ENCODE measurements at places on chromosomes 6 and 20. TPM values are rescaled to one million over a fixed set of nuclear protein-coding genes. Genes with fewer than 3 reads are reported as not detected.

GRCh38 chr6:15487262-15487661, 175.6 kb downstream of the DTNBP1 start:
- DNase-seq = no peak

The CDSN gene
- total RNA-seq = not detected

- no peak for DNase-seq
These were observed 87.1 kb upstream of the SCGN start for GRCh38 chr6:25564943-25565342.

- no peak for DNase-seq
These were observed 3.3 kb upstream of the TAF4 start for GRCh38 chr20:62068997-62069396.

DNA sequence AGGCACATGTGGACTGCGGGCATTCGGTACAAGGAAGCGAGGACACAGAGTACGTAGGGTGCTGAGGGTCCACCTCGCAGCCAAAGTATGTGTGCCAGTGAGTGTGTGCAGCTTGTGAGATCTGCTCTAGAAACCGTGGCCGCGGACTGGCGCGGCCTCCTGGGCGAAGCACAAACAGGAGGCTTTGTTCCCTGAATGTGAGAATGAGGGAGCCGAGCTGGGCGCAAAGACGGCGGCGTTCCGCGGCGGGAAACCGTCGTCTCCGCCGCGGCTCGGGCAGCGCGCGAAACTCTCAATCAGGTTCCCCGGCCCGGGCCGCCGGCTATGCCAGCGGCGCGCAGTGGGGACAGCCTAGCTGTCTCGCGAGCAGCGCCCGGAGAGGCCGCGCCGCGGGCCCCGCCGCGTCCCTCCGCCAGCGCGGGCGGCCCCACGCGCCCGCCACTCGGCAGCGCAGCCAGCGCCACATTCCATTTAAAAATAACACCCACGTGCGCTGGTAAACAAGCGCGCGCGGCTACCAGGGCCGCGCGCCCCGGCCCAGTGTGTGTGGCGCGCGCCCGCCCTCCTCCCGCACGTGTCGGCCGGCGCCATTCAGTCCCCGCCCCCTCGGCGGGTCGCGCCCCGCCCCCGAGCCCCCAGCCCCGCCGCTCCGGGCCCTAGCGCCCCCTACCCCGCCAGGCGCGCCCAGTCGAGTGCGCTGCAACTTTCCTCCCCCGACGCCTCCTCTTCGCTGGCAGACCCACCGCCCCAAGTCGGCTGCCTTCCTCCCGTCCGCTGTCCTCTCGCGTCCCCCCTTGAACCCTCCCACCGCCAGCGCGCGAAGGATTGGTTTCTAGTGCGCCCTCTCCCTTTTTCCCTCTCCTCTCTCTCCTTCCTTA, 3.0 kb upstream of the FOXO3 start:
- DNase-seq = peak; percentile 77

The PDE7B gene
- total RNA-seq = not detected

- DNase-seq = peak; percentile 55
These were observed 40.6 kb downstream of the SH3BGRL2 start for GRCh38 chr6:79671600-79672266.

DNA sequence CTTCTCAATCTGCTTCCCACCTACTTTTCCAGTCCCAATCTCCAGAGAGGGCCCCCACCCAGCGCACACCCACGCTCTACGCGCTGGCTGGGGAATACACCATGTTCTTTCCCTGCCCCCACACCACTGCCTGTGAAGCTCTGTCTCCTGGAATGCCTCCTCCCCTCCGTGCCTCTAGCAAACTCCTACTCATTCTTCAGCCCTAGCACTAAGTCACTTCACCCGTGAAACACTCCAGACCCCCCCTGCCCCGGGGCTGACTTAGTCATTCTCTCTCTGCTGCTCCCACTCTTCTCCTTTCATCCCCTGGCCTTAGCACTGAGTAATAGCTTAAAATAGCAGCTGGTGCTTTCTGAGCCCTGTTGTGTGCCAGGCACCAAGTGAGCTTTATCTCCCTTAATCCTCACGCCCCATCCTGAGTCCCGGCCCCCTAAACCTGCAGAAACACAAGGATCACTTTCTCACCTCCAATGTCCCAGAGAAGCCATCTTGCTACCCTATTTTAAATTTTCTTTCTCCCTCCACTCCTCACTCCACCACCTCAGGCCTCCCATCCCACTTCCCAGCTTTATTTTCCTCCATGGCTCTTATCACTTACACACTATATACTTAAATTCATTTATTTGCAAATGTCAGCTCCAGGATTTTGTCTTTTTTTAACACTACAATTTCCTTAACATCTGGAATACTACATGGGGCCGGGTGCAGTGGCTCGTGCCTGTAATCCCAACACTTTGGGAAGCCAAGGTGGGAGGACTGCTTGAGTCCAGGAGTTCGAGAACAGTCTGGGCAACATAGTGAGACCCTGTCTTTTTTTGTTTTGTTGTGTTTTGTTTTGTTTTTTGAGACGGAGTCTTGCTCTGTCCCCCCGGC, 6.3 kb upstream of the PARD6B start:
- peak; percentile 51 for DNase-seq

- no peak for DNase-seq
These were observed 47.9 kb downstream of the KHDC1L start for GRCh38 chr6:73177221-73177944.

DNA sequence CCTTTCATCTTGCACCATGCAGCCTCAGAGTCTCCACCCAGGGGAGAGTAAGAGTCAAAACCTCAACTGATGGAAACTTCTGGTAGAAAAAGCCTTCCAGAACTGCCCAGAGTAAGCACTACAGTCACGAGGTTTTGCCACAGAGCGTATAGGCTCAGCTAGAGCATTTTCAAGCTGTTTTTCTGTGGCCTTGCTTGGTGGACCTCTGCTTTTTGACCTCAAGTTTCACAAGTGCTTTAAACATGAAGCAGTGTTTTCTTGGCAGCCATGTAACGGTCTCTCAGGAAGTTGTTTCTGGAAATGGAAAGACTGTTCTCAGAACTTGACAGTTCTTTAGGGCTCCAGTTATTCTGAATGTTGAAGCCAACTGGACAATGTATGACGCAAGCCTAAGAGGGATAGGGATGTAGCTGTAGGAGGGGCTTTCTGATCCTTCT, 146.5 kb downstream of the ZDHHC14 start:
- no peak for DNase-seq

The UST gene
- total RNA-seq = 2.2 TPM
